ENCODE measurements at places on chromosomes 7 and 10.

- DNase-seq = no peak
Observed at GRCh38 chr7:96161897-96162296, 160.0 kb downstream of the SLC25A13 start.

- no peak for DNase-seq
Observed at GRCh38 chr7:136194878-136195277, 217.7 kb upstream of the MTPN start.

- no peak for DNase-seq
Observed at GRCh38 chr10:331186-331585, 195.9 kb downstream of the ZMYND11 start.

DNA sequence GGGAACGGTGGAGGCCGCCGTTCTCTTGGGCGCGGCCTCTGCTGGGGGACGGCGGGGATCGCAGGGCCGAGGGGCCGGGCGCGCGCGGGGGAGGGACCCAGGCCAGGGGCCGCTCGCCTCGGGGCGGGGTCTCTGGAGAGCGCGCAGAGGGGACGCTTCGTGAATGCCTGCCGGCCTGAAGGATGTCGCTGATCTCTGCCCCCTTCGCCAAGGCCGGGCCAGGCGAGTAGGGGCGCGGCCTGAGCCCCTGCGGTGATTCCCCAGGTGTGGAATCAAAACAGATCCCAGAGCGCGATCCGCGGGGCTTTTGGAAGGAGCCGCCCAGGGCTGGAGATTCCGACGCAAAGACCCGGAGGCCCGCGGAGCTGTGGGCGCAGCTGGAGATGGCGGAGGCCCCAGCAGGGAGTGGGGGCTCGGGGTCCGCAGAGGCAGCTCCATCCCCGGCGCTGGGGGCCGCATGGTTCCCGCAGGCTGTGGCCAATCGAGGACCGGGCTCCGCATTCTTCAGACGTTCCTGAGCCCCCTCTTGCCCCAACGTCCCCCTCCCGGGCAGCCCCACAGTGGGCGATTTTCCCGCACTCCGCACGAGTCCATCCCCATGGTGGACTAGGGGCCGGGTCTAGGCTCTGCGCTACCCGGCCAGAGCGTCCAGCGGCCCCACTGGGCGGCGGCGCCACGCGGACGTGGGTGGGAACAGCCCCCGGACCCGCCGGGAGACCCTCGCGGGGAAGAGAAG is 166.0 kb downstream of the ACTR3B start:
- DNase-seq = no peak

DNA sequence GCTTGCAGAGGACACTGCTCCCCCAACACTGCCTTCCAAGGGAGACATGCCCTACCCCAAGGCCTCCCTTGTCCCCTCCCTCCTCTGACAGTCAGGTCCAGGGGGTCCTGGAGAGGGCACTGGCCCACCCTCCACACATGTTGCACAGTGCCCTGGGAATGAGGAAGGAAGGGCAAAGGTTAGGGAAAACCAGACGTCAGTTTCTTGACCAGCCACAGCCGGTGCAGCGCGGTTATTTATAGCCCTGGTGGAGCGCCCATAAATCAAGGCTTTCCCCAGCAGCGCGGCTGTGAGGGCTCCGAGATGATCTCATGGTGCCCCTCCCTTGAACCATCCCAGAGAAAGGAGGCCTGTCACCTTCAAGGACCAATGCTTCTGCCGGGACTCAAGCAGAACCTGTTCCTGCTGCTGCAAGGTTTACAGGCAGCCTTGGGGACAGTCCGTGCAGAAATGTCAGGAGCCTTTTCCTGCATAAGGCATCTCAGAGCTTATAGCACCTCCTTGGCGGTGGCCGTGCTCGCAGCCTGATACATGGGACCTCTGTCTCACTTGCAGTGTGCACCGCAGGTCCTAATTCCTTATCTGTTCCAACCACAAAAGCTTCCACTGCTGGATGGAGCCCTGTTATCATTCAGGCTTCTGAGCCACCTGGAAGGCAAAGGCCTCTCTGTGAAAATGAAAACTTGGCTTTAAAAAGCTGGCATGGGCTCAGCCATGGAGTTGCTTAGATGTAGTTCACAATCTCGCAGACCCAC is 127.3 kb downstream of the LHPP start:
- DNase-seq = no peak

GRCh38 chr7:43879477-43879876 is 10.2 kb upstream of the MRPS24 start:
- no peak for DNase-seq

GRCh38 chr7:30921540-30922401 is 10.1 kb downstream of the AQP1 start:
- no peak for DNase-seq

DNA sequence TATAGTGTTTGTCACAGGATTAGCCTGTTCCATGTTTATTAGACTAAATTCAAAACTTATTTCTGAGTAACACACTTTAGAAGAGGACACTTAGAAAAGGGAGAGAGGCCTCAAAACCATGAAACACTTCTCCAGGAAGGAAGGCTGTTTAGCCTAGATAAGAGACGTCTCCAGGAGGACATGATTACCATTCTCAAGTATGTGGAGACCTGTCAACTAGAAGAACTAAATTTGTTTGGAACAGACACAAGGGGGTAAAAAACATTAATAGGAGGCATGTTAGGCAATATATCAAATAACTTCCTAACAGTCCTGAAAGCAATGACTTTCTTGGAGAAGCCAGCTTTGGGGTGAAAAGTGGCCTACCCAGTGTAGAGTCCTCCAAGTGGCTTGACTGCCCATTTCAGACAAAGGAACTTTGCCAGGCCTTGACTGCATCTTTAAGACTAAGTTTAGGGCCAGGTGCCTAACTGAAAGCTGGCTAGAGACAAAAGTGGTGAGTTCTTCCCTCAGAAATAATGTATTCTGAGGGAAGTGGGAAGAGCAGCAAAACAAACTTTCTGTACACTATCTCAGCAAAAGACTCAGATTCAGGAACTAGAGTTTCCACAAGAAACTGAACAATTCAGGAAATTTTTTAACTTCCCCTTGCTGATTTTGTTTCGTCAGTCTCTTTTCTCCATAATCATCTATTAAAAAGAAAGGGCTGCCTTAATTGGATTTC is 11.8 kb downstream of the NCOA4 start:
- no peak for DNase-seq

- no peak for DNase-seq
Observed at GRCh38 chr7:88057655-88058054, 123.6 kb downstream of the ADAM22 start.

GRCh38 chr7:8015100-8015745 is 46.6 kb downstream of the GLCCI1 start:
- DNase-seq = no peak

DNA sequence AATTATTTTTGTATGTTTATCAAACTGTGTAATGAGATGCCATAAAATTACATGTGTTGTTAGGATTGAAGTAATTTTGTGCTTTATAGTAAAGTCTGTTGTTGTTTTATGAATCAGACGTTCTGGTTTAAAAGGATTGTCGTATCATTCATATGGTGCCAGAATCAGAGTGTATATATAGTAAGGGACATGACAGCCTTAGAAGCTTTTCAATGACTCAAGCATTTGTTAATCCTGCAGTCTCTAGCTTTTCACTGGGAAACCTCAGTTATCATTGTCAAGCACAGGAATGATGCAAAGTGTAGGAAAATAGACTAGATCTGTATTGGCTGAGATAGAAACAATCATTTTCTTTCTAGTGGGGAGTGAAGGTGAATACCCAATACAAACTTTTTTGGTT is 57.5 kb downstream of the TRRAP start:
- no peak for DNase-seq

DNA sequence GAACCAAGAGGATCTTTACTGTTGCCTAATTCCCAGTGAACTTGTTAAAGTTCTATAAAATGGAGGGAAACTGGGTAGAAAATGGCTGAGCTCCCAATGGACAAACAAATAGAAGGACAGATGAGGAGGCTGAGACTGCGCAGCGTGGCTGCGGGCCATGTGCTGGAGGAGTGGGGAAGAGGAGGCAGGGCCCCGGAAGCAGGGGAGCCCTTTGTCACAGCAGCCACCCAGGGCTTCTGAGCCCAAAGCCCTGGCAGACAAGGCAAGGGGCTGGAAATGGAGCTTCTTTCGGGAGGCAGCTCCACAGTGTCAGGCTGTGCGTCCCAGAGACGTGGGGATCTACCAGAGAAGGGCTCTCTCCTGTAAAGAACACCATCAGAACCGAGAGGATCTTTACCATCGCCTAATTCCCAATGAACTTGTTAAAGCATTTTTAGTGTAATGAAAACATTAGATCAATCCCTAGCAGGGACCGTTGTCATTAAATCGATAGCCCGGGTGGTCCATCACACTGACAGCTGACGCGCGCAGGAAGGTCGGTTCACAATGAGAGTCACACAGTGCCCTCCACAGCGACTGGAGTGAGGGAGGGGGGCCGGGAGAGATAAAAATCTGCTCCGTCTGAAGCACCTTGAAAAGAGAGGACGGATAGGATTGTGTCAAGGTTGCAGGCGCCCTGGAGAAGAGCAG is 14.0 kb upstream of the CNPY1 start:
- no peak for DNase-seq

DNA sequence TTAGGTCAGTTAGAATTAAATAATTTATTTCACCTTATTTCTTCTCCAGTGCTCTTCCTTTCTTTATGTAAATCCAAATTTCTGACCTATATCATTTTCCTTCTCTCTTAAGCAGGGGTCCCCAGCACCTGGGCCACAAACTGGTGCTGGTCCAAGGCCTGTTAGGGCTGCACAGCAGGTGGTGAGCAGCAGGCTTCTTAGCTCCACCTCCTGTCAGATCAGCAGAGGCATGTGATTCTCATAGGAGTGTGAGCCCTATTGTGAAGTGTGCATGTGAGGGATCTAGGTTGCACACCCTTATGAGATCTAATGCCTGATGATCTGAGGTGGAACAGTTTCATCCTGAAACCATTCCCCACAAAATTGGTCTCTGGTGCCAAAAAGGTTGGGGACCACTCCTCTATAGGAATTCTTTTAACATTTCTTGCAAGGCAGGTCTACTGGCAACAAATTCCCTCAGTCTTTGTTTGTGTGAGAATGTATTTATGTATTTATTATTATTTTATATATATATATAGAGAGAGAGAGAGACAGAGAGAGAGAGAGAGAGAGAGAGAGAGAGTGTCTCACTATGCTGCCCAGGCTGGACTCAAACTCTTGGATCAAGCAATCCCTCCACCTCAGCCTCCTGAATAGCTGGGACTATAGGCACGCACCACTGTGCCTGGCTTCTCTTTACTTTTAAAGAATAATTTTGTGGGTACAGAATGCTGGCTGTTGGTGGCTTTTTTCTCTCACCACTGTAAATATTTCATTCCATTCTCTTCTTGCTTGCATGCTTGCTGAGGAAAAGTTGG is 4.3 kb upstream of the ABCC2 start:
- DNase-seq = no peak

- no peak for DNase-seq
Observed at GRCh38 chr7:155532792-155533119, 13.6 kb downstream of the CNPY1 start.

- no peak for DNase-seq
Observed at GRCh38 chr7:20307119-20307518, 23.6 kb upstream of the ITGB8 start.

DNA sequence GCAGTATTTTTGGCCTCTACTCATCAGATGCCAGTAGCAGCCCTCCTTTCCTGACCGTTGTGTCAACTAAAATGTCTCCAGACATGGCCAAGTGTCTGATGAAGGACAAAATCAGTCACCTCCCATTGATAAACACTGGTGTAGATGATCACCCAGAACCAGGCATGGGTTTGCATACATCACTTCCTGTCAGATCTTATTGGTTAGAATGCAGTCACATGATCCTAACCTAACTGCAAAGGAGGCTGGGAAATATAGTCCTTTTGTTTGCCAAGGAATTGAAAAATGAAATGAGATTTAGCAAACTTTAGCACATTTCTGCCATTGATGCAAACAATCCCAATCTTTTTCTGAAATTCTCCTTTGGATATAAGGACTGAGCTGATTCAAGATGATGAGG is 141.4 kb downstream of the BUB3 start:
- no peak for DNase-seq

DNA sequence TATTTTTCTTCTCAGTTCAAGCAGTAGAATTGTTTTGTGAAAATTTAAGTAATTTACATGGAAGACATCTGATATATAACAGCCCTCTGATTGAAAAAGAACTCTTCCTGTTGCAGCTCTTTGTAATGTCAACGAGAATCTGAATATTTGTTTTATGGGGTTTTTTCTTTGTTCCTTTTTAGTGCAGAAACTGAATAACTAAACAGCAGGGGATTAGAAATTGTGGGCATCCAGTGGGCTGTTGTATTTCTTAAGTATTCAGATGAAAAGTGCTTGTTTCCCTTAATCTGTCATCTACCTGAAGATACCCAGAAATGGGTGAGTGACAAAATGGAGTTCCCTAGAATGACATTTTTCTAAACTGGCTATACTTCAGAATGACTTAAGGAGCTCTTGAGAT is 7.4 kb downstream of the ARL4A start:
- no peak for DNase-seq

DNA sequence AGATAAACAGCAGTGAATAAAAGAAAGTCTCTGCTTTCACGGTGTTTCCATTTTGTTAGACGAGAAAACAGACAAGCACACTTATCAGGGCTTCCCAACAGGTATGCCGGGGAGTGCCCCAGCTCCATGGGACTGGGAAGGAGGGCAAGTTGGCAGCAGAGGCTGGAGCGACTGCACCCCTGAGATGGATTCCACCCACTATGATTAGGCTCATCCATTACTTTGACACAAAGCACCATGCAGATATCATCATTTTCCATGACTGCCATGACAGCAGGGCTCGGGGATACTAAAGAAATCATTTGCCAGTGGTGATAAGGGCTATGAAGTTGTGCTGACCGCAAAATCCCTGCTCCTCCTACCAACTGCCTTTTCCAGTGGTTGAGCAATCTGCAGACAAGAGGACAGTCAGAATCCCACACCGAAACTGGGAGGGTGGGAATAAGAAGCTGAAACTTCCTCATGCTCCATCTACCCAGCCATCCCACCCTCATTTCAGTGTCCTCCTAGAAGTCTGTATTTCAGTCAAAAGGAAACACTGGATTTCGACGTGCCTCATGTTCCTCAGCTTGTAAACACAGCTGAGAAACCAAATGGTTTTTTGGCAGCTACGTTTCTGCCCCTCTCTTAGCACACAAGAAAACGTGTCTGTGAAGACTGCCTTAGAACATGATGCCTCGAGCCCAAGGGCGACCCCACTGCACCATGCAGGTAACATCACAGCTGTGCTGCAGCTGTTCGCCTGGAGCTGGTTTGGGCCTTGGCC is 15.5 kb downstream of the CREB3L2 start:
- no peak for DNase-seq

All from stimulated activated CD8-positive, alpha-beta memory T cell treated with anti-CD3 and anti-CD28 coated beads, Interleukin-4, amount 100 ng/mL, for 24 hours (primary cell).